ENCODE measurements at places on chromosomes 13 and 19.

GRCh38 chr19:43476606-43477005 is 11.2 kb upstream of the LYPD3 start:
- peak; percentile 71 for DNase-seq

DNA sequence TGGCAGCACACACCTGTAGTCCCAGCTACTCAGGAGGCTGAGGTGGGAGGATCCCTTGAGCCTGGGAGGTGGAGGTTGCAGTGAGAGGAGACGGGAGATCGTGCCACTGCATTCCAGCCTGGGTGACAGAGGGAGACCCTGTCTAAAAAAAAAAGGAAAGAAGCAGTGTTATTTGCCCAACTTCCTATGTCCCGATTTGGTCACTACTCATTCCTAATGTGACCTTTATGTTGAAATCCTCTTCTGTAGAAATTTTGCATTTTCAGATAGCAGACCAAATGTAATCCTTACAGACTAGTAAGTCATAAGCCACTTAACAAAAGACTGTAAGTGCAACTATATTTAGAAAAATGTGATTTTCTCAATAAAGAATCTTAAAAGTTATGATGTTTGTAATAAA is 18.2 kb upstream of the STK24 start:
- no peak for DNase-seq

DNA sequence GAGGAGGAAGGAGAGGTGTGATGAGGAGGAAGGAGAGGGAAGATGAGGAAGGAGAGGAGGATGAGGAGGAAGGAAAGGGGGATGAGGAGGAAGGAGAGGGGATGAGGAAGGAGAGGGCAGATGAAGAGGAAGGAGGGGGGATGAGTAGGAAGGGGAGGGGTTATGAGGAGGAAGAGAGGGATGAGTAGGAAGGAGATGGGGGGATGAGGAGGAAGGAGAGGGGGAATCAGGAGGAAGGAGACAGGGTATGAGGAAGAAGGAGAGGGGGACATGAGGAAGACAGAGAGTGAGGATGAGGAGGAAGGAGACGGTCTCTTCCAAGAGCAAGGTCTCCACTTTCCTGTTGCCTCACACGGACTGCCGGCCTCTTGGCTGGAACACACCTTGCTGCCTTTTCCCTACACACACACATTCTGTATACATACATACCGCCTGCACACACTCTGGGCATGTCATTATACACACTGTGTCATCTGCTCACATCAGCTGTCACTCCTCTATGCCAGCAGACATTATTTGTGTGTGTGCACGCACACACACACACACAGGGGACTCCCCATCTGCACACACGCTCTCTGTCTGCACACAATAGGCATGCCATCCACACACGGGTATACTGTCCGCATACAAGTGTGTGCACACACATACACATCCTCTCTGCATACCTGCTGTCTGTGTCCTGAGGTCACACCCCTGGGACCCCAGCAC is 11.1 kb upstream of the VSTM2B start:
- DNase-seq, result no peak

- DNase-seq, result no peak
Observed at GRCh38 chr13:28685892-28686291, 27.0 kb downstream of the POMP start.

DNA sequence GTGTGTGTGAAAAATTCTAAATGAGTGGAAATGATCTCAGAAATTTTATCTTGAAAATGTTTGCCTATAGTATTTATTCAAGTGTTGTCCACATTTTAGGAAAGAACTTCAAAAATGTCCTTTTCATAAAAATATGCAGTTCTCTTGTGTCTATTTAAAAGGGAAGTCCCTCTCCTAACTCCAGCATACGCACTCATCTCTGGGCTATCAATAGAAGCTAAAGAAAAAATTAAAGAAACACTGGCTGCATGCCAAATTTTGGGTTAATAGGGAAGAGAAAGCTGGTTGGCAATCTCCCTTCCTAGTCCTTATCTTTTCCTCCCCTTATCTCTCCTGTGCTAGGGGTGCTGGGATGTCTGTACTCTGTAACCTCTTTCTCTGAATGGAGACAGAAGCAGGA is 313.3 kb downstream of the ENOX1 start:
- DNase-seq, result no peak
